Activated CD8-positive, alpha-beta memory T cell treated with anti-CD3 and anti-CD28 coated beads, Interleukin-2, amount 50 U/mL, for 48 hours (primary cell): ENCODE measurements at places on chromosomes 7 and 10.

GRCh38 chr10:76299501-76299900, 868.1 kb downstream of the LRMDA start:
- no peak for DNase-seq

DNA sequence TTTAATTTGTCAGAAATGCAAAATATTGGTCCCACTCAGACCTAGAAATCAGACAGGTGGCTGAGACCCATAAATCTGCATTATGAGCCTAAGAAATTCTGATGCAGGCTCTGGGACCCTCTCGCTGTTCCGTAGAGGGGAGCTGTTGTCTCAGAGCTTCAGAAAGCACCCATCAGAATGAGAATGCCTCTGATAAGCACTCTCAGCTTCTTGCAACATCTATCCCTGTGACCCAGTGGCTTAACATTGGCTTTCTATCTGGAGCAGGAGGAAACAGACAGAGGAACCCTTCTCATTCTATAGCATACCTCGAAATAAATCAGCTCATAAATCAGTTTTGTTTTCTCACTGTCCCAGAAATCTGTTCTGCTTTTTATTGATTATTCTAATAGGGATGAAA, 184.6 kb upstream of the SP4 start:
- no peak for DNase-seq

DNA sequence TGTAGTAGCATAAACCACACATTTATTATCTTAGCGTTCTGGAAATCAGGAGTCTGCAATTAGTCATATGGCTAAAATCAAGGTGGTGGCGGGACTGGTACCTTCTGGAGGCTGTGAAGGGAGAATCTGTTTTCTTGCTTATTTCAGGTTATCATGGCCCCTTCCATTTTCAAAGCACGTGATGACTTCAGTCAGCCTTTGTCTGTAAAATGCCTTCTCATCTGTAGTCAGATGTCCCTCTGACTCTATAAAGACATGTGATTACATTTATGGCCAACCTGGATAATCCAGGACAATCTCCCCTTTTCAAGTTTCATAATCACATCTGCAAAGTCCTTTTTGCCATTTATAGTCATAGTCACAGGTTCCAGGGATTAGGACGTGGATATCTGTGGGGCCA, 15.5 kb upstream of the ZNF248 start:
- no peak for DNase-seq

- no peak for DNase-seq
Measured at GRCh38 chr10:123746520-123746919, 80.4 kb downstream of the GPR26 start.

DNA sequence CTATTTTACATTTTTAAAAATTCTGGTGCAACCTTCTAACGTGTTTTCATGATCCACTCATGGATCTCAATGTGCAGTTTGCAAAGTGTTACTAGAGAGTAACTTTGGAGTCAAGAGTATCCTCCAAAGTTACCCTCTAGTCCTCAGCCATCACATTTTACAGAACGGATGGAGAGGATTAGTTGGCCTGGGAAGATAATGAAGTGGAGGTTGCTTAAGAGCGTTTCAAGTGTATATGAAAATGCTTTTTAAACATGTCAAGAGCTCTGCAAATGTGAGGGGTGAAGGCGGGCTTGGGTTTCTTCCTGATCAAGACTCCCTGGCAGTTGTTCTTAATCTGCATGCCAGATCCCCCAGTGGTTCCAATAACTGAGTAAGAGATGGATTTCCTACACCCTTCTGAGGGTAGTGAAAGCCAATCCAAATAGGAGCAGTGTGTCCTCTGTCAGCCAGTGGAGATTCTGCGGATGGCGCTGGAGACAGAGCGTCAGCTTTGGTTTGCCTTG, 299.4 kb upstream of the NPVF start:
- no peak for DNase-seq

GRCh38 chr7:6012355-6013104, 3.5 kb downstream of the AIMP2 start:
- DNase-seq, result no peak

DNA sequence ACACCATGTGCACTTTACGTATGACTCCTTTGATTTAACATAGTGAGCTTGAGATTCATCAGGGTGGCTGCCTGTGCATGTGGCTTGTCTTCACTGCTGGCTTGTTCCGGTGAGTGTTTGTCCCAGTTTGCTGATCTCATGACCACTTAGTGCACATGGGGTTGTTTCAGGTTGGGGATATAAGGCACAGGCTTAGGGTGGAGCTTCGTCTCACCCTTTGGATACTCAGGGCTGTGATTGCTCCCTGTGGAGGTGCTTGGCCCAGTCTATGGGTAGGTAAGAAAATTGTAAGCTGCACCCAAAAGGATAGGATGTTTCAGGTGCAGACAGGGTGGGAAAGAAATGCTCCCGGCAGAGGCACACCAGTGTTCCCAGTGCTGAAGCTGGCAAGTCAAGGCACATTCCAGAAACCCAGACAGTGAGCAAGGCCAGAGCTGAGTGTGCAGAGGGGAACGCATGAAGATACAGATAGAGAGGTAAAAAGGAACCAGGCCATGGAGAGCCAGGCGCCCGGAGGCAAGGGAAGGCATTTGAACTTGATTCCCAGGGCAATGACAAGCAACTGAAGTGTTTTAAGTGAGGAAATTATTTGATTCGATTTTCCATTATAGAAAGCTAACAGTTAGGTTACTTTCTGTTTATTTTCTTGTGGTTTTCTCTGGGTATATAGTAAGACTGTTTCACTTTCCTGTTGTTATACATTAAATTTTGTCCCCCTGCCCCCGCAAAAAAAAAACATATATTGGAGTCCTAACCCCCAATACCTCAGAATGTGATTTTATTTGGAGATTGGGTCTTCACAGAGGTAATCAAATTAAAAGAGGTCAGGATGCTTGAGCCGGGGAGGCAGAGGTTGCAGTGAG, 289.8 kb upstream of the KLF6 start:
- DNase-seq, result no peak

DNA sequence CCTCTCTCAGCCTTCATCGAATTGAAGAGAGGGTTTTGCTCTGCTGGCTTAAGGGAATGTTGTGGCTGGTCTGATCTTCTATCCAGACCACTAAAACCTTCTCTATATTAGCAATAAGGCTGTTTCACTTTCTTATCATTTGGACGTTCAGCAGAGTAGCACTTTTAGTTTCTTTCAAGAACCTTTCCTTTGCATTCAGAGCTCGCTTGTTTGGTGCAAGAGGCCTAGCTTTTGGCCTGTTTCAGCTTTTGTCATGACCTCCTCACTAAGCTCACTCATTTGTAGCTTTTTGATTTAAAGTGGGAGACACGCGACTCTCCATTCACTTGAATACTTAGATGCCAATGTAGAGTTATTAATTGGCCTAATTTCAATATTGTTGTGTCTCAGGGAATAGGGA, 3.9 kb downstream of the MPP7 start:
- DNase-seq, result no peak

DNA sequence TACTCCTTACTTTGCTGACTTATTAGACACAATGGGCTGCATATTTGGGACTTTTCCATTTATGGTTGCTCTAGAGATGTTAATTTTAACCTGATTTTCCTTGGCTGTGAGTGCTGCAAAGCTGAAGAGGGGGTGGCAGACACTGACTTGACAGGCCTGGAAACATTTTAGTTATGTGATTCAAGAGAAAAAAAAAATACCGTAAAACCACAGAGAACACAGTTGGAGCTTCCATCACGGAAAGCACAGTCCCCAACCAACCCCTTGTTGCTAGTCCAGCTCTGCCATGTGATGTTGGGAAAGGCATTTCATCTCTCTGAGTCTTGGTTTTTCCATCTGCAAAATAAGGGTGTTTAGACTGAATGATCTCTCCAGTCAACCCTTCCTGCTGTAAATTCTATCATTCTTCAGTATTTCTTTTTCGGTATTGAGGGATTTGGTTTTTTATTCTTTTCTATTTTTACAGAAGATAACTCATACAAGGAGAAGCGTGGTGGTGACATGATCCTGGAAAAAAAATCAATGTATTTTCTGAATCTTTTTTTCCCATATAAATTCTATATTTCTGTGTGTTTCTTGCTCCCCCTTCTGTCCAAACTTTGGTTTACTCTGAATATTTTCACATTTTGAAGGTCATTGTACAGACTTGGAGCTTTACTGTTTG, 246.1 kb downstream of the REEP3 start:
- DNase-seq, result no peak

DNA sequence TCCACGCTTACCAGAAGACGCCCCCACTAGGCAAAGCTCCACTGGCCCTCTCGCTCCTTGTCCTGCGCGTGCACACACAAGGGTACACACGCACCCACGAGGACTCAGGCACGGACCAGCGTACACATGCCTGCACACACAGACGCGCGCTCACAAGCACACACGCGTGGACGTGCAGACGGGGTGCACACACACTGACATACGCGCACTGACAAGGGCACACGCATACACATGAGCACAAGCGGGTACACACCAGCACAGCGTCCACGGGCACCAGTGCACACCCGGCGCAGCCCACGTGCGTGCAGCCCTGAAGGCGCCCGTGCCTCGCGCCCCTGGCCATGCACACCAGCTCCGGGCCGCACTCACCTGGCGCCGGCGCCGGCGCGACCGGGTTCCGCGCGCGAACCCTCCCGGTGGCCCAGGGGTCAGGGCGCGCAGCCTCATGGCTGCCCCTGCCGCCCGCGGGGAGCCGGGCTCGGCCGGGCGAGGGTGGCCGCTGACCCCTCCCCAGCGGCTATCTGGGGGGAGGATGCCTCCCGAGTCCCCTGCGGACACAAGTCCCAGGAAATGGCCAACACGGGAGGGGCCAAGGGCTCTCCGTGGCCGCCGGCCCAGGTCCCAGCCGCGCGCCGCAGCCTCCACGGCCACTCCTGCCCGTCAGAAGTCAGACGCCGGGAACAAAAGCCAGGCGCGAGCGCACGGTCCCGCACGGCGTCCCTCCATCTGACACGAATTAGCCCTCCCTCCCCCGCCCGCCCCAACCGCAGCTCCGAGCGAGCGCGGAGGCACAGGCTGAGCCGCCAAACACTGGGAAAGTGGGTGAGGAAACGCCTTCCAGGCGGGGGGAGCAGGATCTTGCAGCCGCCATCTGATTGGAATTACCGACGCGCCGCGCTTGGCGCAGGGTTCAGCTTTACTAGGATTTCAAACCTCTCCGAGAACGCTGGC, 45.0 kb downstream of the TNS3 start:
- no peak for DNase-seq

DNA sequence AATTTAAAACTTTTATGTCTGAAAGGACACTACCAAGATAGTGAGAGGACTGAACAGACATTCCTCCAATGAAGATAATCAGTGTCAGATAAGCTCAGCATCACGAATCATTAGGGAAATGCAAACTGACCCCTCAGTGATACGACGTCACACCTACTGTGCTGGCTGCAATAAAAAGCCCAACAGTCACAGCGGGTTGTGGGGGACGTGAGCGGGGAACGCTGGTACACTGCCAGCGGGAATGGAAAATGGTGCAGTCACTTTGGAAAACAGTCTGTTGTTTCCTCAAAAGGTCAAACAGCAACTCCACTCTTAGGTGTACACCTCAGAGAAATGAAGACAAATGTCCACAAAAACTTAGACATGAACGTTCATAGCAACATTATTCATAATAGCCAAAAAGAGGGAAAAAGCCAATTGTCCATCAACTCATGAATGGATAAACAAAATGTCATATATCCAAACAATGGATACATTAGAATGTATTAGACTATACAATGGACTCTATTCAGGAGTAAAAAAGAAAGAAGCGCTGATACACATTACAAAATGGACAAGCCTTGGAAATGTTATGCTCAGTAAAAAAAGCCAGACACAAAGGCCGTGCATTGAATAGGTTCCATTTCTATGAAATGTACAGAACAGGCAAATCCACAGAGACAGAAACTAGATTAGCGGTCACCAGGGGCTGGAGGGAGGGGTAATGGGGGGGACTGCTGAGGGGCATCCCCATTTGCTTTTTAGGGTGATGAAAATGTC, 2.4 kb upstream of the ECHS1 start:
- no peak for DNase-seq

DNA sequence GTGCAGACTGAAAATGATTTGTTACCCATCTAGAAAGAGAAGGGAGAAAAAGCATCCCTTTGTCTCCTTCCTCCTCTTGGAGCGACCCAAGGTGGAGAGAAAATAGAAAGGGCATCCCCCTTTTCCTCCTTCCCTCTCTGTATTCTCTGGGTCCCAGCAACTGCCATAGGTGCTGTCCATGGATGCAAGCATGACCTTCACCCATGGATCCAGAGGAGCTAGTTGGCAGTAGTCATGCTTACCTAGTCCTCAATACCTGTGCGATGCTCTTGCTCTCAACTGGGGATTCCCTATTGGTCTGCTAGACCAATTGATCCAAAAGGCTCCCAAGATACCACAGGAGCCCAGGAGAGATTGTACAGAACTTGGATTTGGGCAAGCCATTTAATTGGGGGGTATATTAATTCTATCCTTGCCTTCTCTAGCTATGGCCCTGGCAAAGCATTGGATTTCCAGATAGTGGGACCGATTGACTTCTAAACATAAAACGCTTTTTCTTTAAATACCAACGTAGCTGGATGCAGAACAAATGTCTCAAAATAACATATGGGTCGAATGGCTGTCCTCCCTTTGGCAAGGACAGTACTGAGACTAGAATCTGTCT, 547.8 kb upstream of the IGFBP3 start:
- no peak for DNase-seq

DNA sequence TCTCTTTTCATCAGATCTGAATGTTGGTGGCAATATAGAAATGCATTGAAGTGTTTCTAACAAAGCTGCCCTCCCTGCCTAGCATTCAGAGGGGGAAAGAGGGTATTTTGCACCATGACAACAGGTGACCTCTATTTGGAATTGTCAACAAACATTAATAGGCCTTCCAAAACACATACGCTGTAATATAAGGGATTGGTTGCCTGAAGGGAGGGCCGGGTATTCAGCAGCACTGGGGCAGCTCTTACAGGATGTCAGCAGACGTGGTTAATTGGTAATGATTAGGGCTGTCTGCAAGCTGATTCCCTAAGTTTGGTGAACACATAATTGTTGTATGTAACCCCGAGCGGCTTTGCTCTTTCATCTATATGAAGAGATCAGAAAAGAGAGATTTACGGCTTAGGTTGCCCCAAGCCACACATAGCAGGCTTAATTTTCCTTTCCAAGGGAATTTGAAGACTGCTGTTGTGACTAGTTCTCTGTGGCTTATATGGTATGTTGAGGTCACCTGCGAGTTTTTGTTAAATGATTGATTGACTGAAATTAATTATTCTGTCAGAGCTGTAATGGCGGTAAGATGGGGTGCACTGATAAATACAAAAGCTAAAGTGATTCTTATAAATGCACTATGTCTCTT, 759.3 kb downstream of the LRMDA start:
- no peak for DNase-seq

GRCh38 chr7:80263333-80263732, 128.7 kb downstream of the GNAI1 start:
- no peak for DNase-seq

- DNase-seq, result no peak
Measured at GRCh38 chr10:129207297-129207696, 259.7 kb upstream of the MGMT start.

- DNase-seq, result no peak
Measured at GRCh38 chr7:2730846-2731770, 43.1 kb downstream of the AMZ1 start.

GRCh38 chr10:18659819-18660535, 746 bp downstream of the ARL5B start:
- no peak for DNase-seq
